Esophagus muscularis mucosa (tissue), 4 donors: ENCODE measurements at places on chromosomes 12 and 14.

DNA sequence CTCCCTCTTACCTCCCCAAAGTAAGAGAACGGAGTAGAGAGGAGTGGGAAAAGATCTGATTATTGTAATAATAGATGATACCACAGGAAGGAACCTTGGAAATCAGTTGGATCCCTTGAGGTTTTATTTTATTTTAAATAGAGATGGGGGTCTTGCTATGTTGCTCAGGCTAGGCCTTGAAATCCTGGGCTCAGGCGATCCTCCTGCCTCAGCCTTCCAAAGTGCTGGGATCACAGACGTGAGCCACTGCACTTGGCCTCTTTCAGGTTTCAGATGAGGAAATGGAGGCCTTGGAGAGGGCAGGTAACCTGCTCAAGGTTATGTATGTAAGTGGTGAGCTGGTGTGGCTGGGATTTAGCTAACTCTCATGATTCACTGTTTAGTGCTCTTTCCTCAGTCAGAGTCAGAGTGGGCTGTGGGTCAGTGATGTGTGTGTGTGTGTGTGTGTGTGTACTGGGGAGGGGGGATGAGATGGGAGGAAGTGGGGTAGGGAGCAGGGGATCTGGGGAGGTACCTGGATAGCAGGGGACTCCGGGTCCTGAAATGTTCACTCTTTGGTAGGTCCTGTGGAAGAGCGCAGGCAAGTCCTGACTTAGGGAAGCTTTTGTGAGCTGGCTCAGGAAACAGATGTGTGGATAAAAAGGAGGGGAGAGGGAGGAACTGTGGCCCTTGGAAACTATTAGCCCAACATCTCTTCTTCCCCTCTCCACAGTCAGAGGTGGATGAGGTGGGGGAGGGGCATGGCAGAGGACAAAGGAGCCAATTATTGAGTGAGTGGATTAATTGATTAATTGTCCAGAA is 4.7 kb upstream of the CISTR start:
- no peak for DNase-seq

DNA sequence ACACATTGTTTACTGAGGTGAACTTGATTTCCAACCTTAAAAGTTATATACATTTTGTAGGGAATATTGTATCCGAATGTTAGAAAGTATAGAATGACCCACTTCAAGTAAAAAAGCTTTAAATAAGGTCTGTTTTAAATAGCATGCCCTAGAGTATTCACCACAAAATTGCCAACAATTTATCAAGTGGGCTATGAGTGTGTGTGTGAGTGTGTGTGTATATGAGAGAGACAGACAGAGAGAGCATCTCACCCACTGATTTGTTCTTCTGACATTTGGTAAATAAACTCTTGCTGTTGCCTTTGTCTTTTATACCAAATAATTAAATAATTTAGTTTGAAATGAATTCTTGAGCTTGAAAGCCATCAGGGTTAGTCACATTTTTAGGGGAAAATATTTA is 29.8 kb upstream of the RAP1B start:
- no peak for DNase-seq

DNA sequence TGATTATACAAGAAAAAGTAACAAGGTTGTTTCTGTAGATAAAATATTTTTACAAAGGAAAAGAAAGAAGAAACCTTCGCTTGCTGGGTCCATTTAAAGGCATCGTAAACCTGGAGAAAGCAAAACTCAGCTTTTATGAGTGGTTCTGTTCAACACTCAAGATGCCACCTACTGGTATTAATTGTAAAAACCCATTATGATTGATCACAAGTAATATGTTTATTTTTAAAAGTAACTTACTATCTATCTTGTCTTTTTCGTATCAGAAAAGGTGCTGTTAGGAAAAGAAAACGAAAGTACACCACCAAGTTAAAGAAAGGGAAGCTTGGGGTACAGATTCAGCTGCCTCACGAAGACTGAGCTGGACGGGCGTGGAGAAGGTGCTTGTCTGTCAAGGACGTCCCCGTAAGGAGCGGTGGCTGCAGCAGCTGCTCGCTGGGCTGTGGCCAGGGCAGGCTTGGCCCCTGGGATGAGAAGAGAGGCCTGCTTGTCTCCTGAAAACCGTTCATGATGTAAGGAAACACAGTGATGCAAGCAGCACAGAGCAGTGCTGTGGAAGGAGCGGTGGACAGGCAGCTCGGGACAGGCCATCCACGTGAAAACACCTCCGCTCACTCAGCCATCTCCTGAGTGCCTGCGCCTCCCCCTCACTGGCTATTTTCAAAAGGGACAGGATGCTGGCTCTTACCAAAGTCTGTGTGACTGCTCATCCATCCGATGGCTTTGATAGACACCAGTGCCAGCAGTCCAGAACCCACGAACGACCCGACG is 25.0 kb downstream of the SLC15A4 start:
- DNase-seq: no peak

GRCh38 chr14:22007784-22008412 is 334.3 kb upstream of the OR4E1 start:
- no peak for DNase-seq

GRCh38 chr14:54487771-54488170 is 1.0 kb downstream of the GMFB start:
- no peak for DNase-seq

- peak; percentile 37 for DNase-seq
Observed at GRCh38 chr12:126770188-126770587, 1496.8 kb upstream of the TMEM132C start.

DNA sequence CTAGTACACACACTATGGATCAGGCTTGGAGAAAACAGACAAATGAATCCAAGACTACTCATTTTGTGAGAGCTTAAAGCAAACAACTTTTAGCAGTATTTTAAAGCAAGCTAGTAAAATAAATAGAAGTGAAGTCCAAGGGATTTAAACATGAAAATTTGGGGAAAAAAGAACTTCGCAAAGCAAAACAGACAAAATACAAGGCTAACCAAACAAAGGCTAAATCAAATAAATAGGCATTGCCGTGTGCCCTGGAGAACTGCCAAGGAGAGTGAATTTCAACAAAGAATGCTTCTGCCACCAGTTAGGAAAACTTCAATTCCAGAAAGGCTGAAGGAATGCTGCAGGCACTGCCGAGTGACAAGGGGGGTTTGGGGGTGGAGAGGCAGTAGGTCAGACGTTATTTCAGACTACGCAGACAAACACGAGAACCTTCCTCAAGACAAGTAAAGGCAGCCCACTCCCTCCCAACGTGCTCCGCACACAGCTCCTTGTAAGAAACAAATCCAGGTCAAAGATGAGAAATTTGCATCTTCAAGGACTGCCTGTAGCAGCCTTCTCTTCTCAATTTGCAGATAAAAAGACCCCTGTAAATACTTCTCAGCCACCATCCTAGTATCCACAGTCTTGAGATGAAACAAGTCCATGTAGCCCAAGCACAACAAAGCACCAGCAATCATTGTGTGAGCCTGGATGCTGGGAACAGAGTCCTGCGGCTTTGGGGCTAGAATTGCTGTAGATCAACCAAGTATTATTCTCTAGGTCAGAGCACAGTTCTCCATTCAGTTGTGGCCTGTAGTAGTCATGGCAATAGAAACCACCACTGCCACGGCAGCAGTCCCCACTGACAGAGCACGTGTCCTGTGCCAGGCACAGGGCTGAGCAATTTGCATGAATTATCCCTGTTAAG is 43.3 kb downstream of the EFCAB11 start:
- DNase-seq: no peak

GRCh38 chr14:68727315-68728047 is 65.4 kb downstream of the ZFP36L1 start:
- DNase-seq: no peak

DNA sequence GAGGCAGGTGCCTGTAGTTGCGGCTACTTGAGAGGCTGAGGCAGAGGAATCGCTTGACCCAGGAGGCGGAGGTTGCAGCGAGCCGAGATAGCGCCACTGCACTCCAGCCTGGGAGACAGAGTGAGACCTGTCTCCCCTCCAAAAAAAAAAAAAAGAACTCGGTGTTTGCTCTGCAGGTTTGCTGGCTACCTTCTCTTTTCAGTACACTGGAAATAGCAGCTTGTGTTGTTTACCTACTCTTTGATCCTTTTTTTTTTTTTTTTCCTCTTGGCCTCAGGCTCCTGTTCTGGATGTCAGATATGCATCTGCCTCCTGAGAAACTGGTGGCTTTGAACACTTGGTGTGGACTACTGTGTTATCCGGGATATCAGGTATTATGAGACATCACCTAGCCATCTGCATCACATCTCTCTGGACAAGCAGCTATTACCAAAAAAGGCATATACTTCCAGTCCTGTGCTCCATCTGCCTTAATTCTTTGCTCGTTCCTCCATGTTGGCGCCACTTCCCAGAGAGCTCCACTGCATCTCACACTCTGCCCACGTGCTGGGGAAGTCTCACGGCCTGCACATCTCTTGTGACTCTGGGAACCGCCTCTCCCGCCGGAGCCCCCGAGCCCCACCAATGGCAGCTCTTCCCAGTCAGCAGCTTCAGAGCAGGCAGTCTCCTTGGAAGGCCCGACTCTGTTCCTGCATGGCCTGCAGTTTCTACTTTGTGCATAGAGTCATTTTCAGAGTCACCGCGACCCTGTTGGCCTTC is 50.9 kb upstream of the TRAF3 start:
- peak; percentile 31 for DNase-seq

GRCh38 chr14:100762901-100763300 is 36.2 kb downstream of the DLK1 start:
- no peak for DNase-seq

GRCh38 chr12:102475355-102475754 is 5.0 kb downstream of the IGF1 start:
- DNase-seq: no peak

- DNase-seq: no peak
Observed at GRCh38 chr14:73754911-73755360, 40.8 kb upstream of the PNMA1 start.

GRCh38 chr12:19025582-19025981 is 104.0 kb upstream of the PLEKHA5 start:
- DNase-seq: no peak

GRCh38 chr14:104387022-104388010 is 192.2 kb upstream of the C14orf180 start:
- no peak for DNase-seq

DNA sequence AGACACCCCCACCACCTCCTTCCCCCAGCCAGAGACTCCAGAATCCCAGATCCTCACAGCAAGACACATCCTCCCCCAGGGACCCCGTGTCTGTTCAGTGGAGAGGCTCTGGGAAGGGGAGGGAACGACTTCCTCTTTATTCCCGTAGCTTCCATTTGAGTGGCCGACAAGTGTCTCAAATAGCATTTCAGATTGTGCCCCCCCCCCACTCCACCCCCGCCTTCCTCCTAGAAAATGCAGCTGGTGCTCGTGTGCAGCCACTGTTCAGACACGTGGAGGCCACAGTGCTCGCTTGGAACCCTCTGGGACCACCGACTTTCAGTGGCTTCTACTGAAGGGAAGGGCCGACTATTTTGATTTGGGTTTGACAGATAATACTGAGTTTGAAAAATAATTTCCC is 14.3 kb downstream of the PPP2R5C start:
- peak; percentile 45 for DNase-seq

DNA sequence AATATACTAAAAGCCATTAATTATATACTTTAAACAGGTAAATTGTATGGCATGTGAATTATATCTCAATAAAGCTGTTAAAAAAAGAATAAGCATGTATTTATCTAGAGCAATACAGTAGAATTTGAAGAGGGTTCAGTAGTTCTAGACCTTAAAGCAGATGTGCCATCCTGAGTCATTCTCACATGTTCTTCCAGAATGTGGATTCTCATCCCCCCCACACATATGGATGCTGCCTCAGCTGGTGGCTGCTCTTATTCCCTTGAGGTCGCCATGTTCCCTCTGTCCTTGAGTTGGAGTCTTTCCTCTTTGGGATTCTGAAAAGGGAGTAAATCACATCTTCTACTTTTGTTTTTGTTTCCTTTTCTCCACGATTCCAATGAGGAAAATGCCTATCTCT is 321.3 kb downstream of the AEBP2 start:
- no peak for DNase-seq

DNA sequence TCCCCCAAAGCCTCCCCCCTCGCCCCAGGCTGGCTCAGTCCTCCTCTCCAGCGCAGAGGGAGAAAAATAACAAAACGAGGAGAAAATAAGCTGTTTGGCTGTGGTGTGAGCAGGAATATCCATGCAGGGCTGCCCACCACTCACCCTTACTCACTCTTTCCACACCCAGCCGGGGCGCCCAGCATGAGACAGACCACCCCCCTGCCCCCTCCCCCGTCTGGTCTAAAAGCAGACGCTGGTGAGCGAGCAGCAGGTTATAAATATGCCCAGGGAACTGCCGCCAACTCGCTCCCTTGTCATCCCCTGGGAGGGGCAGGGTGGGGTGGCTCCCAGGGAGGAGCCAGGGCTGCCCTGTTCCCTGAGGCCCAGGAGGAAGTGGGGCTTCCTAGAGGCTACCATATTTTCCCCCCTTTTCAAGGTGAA is 7.4 kb downstream of the WNT1 start:
- no peak for DNase-seq

GRCh38 chr12:5806371-5807089 is 138.5 kb downstream of the ANO2 start:
- no peak for DNase-seq
